ENCODE measurements at places on chromosomes 12 and 14. TPM values are rescaled to one million over a fixed set of nuclear protein-coding genes. Genes with fewer than 3 reads are reported as not detected.

The RNF212B gene
- total RNA-seq, result not detected

The LDHB gene
- 2,127 TPM for total RNA-seq

The GALNT4 gene
- 1.8 TPM for total RNA-seq

The MYO1H gene
- total RNA-seq, result 0.52 TPM

The HRK gene
- 0.20 TPM for total RNA-seq

Measured in left ventricle myocardium superior (tissue), 1 donor.